ENCODE measurements at places on chromosomes 5 and 9.
A peak's percentile ranks its signal among the peaks of the same experiment; 100 is the strongest.

DNA sequence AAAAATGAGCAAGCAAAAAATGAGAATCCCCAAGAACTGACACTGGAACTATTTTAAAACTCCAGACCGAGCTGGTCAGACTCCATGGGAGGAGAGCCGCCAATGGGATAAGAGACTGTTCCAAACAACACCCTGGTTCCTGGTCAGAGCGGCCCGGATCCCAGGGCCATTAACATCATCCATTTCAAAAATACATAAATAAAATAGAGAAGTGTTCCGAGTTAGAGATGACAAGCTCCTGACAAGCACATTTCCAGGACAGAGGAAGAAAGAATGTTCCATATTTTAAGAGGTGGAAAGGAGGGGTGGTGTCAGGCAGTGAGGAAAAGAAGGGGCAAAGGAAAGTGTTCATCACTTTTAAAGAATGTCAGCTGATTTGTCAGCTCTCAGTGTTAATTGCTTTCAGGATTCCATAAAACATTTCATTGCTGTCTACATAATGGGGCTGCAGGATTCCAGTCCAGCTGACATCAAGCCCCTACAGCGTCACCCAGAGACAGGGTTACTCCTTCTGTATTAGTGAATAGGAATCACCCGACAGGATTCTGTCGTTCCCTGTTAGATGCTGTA lies 202.5 kb upstream of the TRIM32 start:
- DNase-seq: no peak

GRCh38 chr5:68215208-68215897 lies at the start of gene PIK3R1:
PIK3R1 (plus strand) TSS chr5:68215756; CDS start chr5:68226676, 10,920 bp downstream.
- peak; percentile 63 for DNase-seq

- DNase-seq: no peak
These were observed 61.6 kb upstream of the C9orf72 start for GRCh38 chr9:27634879-27635278.

GRCh38 chr5:127079994-127080491 lies 6.7 kb upstream of the C5orf63 start:
- no peak for DNase-seq

DNA sequence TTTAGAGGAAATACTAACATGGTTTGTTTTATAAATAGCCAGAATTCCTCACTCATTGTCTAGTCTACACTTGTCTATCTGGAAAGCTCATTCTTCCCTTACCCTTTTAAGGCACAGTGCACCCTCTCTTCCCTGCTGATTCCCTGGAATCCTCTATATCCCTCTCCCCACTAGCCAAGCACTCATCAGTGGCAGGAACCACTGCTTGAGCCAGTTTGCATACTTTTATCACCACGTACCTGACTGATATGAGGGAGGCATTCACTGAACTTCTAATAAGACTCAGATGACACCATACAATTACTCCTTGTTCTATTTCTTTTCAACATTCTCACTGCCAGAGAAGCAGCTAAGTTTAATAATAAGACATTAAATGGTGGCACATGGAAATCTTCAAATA lies 134.9 kb downstream of the EFNA5 start:
- no peak for DNase-seq

DNA sequence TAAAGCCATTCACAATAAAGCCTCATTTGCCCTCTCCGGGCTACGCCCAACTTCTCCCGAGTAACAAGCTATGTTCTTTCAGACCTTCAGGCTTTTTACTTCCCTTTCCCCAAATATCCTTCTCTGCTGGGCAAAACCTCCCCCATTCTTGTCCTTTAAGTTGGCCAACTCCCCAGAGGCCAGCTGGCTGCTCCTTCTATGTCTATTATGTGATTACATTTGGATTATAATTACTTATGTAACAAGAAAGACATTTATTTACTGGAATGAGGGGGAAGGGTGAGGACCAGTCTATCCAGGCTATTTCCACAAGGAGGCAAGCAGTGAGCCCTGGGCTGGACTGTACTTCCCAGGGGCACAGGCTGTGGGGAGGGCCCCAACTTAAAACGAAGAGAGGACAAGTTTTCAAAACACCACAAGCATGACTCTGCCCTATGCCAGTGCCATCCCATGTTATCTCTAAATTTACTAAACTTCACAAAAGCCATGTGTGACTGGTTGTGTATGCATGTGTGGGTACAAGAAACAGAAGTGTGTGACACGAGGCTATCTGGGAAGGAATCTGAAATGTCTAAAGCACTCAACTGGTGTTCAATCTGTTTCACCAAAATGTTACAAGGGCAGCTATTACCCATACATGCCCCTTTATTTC lies 84.5 kb downstream of the GNAQ start:
- no peak for DNase-seq

Data from DMS79 treated with DMSO at 0.1 percent for 48 hours (cell line).